ENCODE measurements at places on chromosomes 2 and 18. TPM values are rescaled to one million over a fixed set of nuclear protein-coding genes. Genes with fewer than 3 reads are reported as not detected.

Gene RAX
- not detected for total RNA-seq

Gene TUBA3D
- total RNA-seq = not detected

Gene LRP1B
- total RNA-seq = 0.36 TPM

Gene TCF7L1
- total RNA-seq = 3.5 TPM

Gene SERPINB4
- total RNA-seq = not detected

Gene FOXD4L1
- 0.16 TPM for total RNA-seq

Gene LYG2
- total RNA-seq = not detected

Gene GREB1L
- total RNA-seq = 3.7 TPM

Gene FAM124B
- total RNA-seq = 1.2 TPM

Gene UGT1A9
- not detected for total RNA-seq

Gene UPP2
- total RNA-seq = not detected

Gene HOXD3
- not detected for total RNA-seq

Gene INO80B
- 28.0 TPM for total RNA-seq

Gene PDCD1
- not detected for total RNA-seq

Gene RASGRP3
- total RNA-seq = 5.9 TPM

Gene SP3
- total RNA-seq = 56.1 TPM

Gene CNGA3
- 0.18 TPM for total RNA-seq

Gene SCN7A
- total RNA-seq = under 0.01 TPM

Gene GALNT5
- total RNA-seq = 11.4 TPM

Gene CSRNP3
- 3.4 TPM for total RNA-seq

Gene INPP4A
- 11.2 TPM for total RNA-seq

Measured in fibroblast of the aortic adventitia (primary cell).